Mucosa of descending colon (tissue), 3 donors: ENCODE measurements at places on chromosomes 12 and 14. TPM values are rescaled to one million over a fixed set of nuclear protein-coding genes. Genes with fewer than 3 reads are reported as not detected.

- no peak for DNase-seq
Measured at GRCh38 chr14:29759521-29760340, 167.9 kb downstream of the PRKD1 start.

GRCh38 chr14:67575684-67576083 is 24.4 kb downstream of the PIGH start:
- no peak for DNase-seq

DNA sequence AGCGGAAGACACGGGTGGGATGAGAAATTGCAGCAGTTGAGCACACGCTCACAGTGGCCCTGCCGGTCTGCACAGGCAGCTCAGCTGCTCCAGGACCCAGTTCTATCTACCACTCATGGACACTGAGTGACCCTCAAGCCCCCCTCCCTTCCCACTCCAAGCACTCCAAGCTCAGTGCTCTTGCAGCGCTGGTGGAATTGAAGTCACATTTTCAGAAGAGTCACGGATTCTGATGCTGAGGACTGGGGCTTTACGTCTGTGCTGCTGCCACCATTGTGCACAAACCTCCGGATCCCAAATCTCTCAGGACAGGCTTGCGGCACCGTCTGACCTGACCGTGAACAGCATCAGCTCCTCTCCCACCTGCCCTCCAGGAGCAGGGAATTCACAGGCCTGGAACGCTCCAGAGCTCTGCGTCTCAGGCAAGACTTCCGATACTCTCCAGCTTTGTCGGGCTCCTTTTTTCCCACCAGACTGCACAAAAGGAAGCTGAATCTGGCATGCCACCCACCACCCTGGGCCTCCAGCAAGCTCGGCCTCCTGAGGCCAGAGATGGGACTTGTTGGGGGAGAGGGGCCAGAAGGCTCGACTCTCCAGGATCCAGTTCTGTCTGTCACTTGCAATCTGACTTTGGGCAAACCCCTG is 213.1 kb upstream of the RTL1 start:
- DNase-seq = no peak

The LRRC10 gene
- not detected for total RNA-seq

The SMIM41 gene
- 0.41 TPM for total RNA-seq
